Tongue (tissue), 3 donors: ENCODE measurements at places on chromosomes 7 and 10.

- no peak for DNase-seq
Observed at GRCh38 chr10:44956226-44956625, 3.4 kb upstream of the RASSF4 start.

DNA sequence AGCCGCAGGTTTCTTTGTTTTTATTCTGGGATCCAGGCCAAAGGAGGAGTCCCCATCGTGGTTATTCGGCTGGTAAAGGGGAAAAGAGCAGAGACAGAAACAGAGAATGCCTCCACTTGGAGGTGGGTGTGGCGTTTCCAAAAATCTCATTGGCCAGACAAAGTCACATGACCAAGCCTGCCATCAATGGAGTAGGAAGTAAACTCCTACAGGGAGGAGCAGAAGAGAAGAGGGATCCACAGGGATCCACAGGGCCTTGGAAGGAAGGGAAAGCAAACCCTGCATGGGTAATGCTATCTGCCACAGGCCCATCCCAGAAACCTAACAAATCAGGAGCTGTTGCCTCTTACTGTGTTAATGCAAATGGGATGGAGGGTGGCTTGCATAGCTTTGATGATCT, 425.7 kb upstream of the GALNT17 start:
- no peak for DNase-seq

GRCh38 chr7:47571331-47572093, 10.4 kb downstream of the TNS3 start:
- DNase-seq: peak; percentile 74

GRCh38 chr10:18607503-18608378, 43.6 kb downstream of the NSUN6 start:
- DNase-seq: peak; percentile 54

- DNase-seq: no peak
Observed at GRCh38 chr7:116153050-116153449, 57.3 kb upstream of the TES start.

DNA sequence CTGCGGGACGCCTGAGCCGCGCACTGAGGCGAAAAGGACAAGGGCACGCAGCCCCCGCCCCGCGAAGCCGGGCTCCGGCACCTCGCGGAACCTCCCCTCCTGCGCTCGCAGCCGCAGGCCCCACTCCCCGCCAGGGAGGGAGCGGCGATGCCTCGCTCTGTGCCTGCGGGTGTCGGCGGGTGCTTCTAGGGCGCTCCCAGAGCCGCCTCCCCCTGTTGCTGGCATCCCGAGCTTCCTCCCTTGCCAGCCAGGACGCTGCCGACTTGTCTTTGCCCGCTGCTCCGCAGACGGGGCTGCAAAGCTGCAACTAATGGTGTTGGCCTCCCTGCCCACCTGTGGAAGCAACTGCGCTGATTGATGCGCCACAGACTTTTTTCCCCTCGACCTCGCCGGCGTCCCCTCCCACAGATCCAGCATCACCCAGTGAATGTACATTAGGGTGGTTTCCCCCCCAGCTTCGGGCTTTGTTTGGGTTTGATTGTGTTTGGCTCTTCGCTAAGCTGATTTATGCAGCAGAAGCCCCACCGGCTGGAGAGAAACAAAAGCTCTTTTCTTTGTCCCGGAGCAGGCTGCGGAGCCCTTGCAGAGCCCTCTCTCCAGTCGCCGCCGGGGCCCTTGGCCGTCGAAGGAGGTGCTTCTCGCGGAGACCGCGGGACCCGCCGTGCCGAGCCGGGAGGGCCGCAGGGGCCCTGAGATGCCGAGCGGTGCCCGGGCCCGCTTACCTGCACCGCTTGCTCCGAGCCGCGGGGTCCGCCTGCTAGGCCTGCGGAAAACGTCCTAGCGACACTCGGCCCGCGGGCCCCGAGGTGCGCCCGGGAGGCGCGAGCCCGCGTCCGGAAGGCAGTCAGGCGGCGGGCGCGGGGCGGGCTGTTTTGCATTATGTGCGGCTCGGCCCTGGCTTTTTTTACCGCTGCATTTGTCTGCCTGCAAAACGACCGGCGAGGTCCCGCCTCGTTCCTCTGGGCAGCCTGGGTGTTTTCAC, 519 bp downstream of the ITGB8 start:
- DNase-seq: peak; percentile 68

GRCh38 chr10:21327289-21327993, 198.0 kb downstream of the SKIDA1 start:
- no peak for DNase-seq

DNA sequence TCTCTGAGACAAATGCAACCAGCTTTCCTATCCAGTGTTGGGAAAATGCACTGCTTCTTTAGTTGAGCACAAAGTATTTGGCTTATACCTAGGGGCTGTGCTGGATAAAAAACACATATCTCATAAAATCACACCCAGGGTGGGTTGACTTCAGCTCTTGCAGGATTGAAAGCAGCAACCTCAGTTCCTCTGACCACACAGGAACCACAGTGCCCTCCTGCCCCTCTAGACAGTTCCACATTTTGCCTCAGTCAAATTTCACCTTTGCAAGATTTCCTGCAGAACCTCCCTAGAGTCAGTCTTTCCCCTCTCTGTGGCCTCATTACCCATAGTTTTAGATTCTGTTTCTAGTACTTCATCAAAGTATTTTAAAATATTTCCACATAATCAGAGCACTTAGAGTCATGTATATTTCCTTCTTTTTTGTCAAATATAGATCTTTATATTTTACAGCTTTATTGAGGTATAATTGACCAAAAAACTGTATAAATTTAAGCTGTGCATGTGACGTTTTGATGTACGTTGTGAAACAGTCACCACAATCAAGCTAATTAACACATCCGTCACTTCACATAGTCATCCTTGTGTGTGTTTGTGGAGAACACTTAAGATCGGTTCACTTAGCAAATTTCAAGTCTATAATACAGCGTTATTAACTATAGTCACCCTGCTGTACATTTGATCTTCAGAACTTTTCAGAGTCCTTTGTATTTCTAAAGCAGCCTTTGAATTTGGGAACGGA, 37.0 kb upstream of the EGR2 start:
- DNase-seq: no peak

- no peak for DNase-seq
Observed at GRCh38 chr7:116783666-116784318, 78.6 kb upstream of the CAPZA2 start.

- no peak for DNase-seq
Observed at GRCh38 chr7:102415685-102416225, 17.6 kb upstream of the ORAI2 start.

- no peak for DNase-seq
Observed at GRCh38 chr10:70212277-70212676, 21.0 kb downstream of the PPA1 start.

DNA sequence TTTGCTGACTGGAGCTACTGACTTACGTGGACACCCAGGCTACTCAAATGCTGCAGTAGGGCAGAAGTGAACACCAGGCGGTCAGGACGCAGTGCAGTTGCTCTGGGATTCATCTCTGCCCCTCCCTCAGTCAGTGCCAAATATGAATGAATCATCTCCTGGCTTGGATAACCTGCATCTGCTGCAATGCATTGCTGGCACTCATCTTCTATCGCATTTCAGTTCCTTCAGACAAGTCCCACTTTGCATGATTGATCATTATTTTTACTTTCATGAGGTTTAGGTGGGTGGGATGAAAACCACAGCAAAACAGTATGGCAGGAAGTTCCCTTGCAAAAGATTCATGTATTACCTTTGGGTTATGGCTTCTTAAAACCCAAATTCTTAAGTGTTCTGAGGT, 224.6 kb upstream of the NRP1 start:
- peak; percentile 75 for DNase-seq
